ENCODE measurements at places on chromosomes 7 and 10. TPM values are rescaled to one million over a fixed set of nuclear protein-coding genes. Genes with fewer than 3 reads are reported as not detected.
A peak's percentile ranks its signal among the peaks of the same experiment; 100 is the strongest.

GRCh38 chr10:2681891-2682290 is 385.5 kb upstream of the PFKP start:
- H3K4me1 ChIP-seq = no peaks in the 10 kb centered on the region
- H3K36me3 ChIP-seq = no peaks in the 10 kb centered on the region
- peaks cover 20% of the 10 kb centered on the region for H3K27me3 ChIP-seq
- no peak for DNase-seq
- H3K27ac ChIP-seq = no peak overlapping the region
- no peak overlapping the region for H3K4me3 ChIP-seq

GRCh38 chr7:124959676-124960075 is 30.1 kb upstream of the POT1 start:
- no peaks in the 10 kb centered on the region for H3K36me3 ChIP-seq
- no peak overlapping the region for H3K27ac ChIP-seq
- no peak for DNase-seq
- no peaks in the 10 kb centered on the region for H3K4me1 ChIP-seq
- no peak overlapping the region for H3K4me3 ChIP-seq

- no peak for DNase-seq
- no peaks in the 10 kb centered on the region for H3K36me3 ChIP-seq
- no peak overlapping the region for H3K27ac ChIP-seq
- peaks cover 16% of the 10 kb centered on the region for H3K4me1 ChIP-seq
- no peaks in the 10 kb centered on the region for H3K27me3 ChIP-seq
Observed at GRCh38 chr7:12771378-12771877, 84.0 kb downstream of the ARL4A start.

GRCh38 chr7:140403878-140404564 is at the start of gene RAB19:
TSS of gene RAB19 (plus strand) at chr7:140404058. CDS start at chr7:140407647, 3,589 bp downstream.
- H3K27me3 ChIP-seq = peaks cover 19% of the 10 kb centered on the region
- H3K4me3 ChIP-seq = peak within 1 kb of the TSS; percentile 47
- peaks cover 19% of the 10 kb centered on the region for H3K4me1 ChIP-seq
- no peak for DNase-seq
- H3K27ac ChIP-seq = no peak within 1 kb of the TSS

DNA sequence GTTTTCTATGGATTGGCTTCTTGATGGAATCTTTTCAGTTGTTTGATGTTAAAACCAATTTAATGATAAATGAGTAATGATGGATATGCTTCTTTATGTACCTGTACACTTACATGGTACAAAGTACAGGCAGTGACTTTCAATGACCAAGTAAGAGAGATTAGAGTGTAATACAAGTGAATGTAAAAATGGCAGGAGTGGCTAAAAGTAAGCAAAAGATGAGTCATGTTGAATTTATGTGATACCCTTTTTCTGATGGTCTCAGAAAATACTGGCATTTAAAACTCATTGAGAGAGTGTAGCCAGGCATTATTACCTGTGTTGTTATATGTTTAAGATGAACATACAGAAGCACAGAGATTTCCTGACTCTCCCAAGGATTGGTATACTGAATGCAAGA is 97.1 kb downstream of the GPR85 start:
- DNase-seq = no peak
- H3K4me3 ChIP-seq = no peak overlapping the region
- no peaks in the 10 kb centered on the region for H3K27me3 ChIP-seq
- no peak overlapping the region for H3K27ac ChIP-seq
- H3K4me1 ChIP-seq = peaks cover 18% of the 10 kb centered on the region

- no peak for DNase-seq
- H3K4me3 ChIP-seq = no peak overlapping the region
- no peaks in the 10 kb centered on the region for H3K36me3 ChIP-seq
- H3K27ac ChIP-seq = no peak overlapping the region
- H3K4me1 ChIP-seq = no peaks in the 10 kb centered on the region
Observed at GRCh38 chr7:12107841-12108254, 103.2 kb upstream of the TMEM106B start.

DNA sequence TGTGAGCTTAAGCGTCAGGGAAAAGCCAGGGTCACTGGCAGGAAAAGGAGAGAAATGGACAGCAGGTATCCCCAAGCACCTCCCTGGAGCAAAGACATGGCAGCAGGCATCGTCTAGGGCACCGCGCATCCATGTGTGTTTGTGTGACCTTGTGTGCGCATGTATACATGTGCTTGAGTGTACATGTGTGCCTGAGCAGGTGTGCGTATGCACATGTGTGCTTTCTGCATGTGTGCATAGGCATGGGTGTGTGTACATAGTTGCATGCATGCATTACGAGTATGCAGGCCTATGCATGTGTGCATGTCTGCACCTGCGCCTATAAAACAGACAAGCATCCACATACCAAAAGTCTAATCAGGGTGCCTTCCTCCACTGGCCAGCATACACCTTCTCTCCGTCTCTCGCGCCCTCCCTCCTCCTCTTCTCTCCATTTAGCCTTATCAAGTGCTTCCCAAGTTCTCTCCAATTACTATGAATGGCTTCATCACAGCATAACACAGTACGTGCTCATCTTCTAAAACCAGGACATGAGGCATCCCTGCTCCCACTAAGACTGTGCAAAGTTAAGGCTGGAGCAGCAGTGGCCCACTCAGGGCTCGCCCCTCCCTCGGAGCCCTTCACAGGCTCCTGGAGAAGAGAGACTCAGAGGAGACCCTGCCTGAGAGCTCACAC is 30.6 kb downstream of the RASGEF1A start:
- H3K4me3 ChIP-seq = no peak overlapping the region
- peaks cover 37% of the 10 kb centered on the region for H3K27me3 ChIP-seq
- no peaks in the 10 kb centered on the region for H3K4me1 ChIP-seq
- peaks cover 2% of the 10 kb centered on the region for H3K36me3 ChIP-seq
- no peak for DNase-seq
- H3K27ac ChIP-seq = no peak overlapping the region

- no peaks in the 10 kb centered on the region for H3K4me1 ChIP-seq
- H3K4me3 ChIP-seq = no peak overlapping the region
- no peak for DNase-seq
- H3K27ac ChIP-seq = no peak overlapping the region
Observed at GRCh38 chr10:112271982-112272381, 11.2 kb upstream of the TECTB start.

DNA sequence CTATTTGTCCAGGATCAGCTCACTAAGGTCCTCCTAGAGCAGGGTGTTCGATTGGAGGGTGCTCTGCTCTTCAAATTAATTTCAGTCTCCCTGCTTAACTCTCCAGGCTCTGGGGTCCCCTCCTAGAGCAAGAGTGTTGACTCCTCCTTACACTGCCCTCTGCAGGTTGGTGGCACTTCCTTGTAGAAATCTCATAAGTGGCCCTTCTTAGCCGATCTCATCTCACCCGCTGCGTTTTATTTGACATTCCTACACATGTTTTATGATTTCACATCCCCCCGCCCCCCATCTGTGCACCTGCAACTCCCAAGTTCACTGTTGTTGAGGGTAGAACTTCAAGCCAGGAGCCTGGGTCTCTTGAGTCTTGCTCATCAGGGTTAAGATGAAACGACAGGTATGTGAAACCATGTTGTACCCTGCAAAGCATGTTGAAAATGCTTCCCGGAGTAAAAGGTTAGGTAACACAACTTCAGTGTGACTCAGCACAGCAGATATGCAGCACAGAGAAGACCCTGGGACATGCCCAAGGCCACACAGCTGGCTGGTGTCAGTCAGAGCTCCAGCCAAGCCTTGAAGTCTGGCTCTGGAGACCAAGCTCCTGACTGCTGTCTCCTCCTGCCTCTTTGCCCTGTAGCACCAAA is 171.2 kb downstream of the PRKAG2 start:
- no peak overlapping the region for H3K4me3 ChIP-seq
- H3K4me1 ChIP-seq = peaks cover 9% of the 10 kb centered on the region
- peaks cover 16% of the 10 kb centered on the region for H3K27me3 ChIP-seq
- no peak overlapping the region for H3K27ac ChIP-seq
- no peak for DNase-seq
- H3K36me3 ChIP-seq = no peaks in the 10 kb centered on the region

- peaks cover 19% of the 10 kb centered on the region for H3K27me3 ChIP-seq
- H3K4me1 ChIP-seq = no peaks in the 10 kb centered on the region
- no peak for DNase-seq
- no peaks in the 10 kb centered on the region for H3K36me3 ChIP-seq
Observed at GRCh38 chr7:24545215-24545614, 28.0 kb upstream of the PALS2 start.

GRCh38 chr10:100553929-100554328 is 18.2 kb downstream of the HIF1AN start:
- peaks cover 37% of the 10 kb centered on the region for H3K36me3 ChIP-seq
- H3K4me3 ChIP-seq = no peak overlapping the region
- no peak overlapping the region for H3K27ac ChIP-seq
- no peaks in the 10 kb centered on the region for H3K4me1 ChIP-seq
- DNase-seq = no peak

GRCh38 chr7:117188949-117189592 is 133.8 kb downstream of the WNT2 start:
- no peak overlapping the region for H3K27ac ChIP-seq
- peaks cover 51% of the 10 kb centered on the region for H3K4me1 ChIP-seq
- H3K27me3 ChIP-seq = no peaks in the 10 kb centered on the region
- no peak overlapping the region for H3K4me3 ChIP-seq
- no peak for DNase-seq
- peaks cover 42% of the 10 kb centered on the region for H3K36me3 ChIP-seq

- H3K36me3 ChIP-seq = no peaks in the 10 kb centered on the region
- H3K27ac ChIP-seq = peak overlapping the region; percentile 8
- H3K4me3 ChIP-seq = no peak overlapping the region
- no peaks in the 10 kb centered on the region for H3K27me3 ChIP-seq
- peaks cover 43% of the 10 kb centered on the region for H3K4me1 ChIP-seq
Observed at GRCh38 chr7:47634273-47634672, 52.4 kb upstream of the TNS3 start.

DNA sequence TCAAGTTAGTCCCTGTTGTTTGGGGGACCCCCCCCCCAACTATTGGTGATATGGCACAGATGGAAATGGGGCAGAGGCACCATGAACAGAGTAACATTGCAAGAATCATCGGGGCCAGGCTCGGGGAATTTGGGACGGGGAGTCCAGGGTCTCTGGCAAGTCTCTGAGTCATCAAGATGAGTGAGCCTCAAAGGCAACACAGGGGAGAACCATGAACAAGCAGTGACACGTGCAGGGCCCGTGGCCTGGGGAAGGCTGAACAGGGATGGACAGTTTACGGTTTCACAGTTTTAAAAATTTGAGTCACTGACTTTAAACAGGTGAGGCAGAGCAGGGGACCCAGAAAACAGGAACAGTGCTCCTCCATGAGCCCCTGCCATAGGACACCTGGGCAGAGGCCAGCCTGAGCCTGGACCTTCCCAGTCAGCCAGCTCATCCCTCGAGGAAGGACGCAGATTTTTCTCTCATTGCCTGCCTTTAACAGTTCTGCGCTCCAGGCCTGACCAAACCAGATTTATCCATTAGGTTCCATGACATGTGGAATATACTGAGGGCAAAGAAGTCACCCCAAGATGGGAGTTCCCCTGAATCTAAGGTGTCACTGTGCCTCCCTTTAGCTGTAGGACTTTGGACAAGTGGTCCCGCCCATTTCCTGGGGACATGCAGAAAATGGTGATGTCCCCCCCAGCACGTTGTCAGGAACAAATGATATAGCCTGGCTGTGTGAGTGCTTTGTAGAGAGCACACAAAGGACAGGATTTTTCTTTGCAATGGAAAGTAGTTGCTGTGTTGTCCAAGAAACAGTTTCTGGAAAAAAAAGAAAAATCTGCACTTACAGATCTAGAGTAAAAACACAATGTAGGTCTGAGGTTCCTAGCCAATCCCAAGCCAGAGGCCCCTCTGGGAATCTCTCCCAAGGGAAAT is 23.8 kb downstream of the CHST15 start:
- DNase-seq = no peak
- no peaks in the 10 kb centered on the region for H3K27me3 ChIP-seq
- peaks cover 38% of the 10 kb centered on the region for H3K4me1 ChIP-seq
- H3K4me3 ChIP-seq = no peak overlapping the region

GRCh38 chr7:105339404-105340323 is 49.1 kb downstream of the SRPK2 start:
- H3K36me3 ChIP-seq = no peaks in the 10 kb centered on the region
- H3K27me3 ChIP-seq = no peaks in the 10 kb centered on the region
- DNase-seq = no peak
- H3K27ac ChIP-seq = no peak overlapping the region
- no peak overlapping the region for H3K4me3 ChIP-seq

DNA sequence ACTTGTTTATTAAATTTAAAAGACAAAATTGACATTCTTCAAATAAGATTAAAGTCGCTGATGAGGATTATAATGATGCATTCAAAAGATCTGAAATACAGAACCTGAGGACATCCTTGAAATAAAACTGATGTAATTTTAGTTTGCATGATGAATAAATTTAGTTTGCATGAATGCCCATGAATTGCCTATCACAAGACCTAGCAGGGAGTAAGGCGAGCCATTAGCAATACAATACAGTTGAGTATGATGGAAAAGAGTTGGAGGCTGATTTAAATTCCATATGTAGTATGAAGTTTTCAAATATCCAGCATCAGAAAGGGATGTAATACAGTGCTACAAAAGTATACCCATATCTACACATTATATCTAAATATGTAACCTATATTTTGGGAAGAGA is 321.3 kb downstream of the CACNA2D1 start:
- peaks cover 10% of the 10 kb centered on the region for H3K4me1 ChIP-seq
- H3K36me3 ChIP-seq = peaks cover 3% of the 10 kb centered on the region
- no peak overlapping the region for H3K4me3 ChIP-seq
- H3K27me3 ChIP-seq = no peaks in the 10 kb centered on the region
- H3K27ac ChIP-seq = no peak overlapping the region

GRCh38 chr10:30392564-30392990 is 41.4 kb upstream of the MAP3K8 start:
- H3K27ac ChIP-seq = no peak overlapping the region
- peaks cover 61% of the 10 kb centered on the region for H3K27me3 ChIP-seq
- peaks cover 3% of the 10 kb centered on the region for H3K4me1 ChIP-seq
- H3K4me3 ChIP-seq = peak overlapping the region; percentile 39

- H3K4me1 ChIP-seq = peaks cover 2% of the 10 kb centered on the region
- H3K4me3 ChIP-seq = no peak overlapping the region
- H3K27me3 ChIP-seq = no peaks in the 10 kb centered on the region
- H3K36me3 ChIP-seq = peaks cover 6% of the 10 kb centered on the region
- DNase-seq = no peak
Observed at GRCh38 chr7:999149-999879, 16.3 kb downstream of the CYP2W1 start.

Gene OR2A12
- total RNA-seq = not detected

Gene CCL24
- not detected for total RNA-seq

Gene MBLAC1
- 2.3 TPM for total RNA-seq

Data from osteocyte (in vitro differentiated cells).